Mesenteric fat pad (tissue), 1 donor: ENCODE measurements at places on chromosomes 2 and 18. TPM values are rescaled to one million over a fixed set of nuclear protein-coding genes. Genes with fewer than 3 reads are reported as not detected.

SEPTIN10 gene
- 97.2 TPM for total RNA-seq

DHRS9 gene
- 2.8 TPM for total RNA-seq

MAP3K19 gene
- total RNA-seq: not detected

MREG gene
- 5.7 TPM for total RNA-seq

DNER gene
- total RNA-seq: 1.3 TPM

SMC6 gene
- total RNA-seq: 10.9 TPM

DNA sequence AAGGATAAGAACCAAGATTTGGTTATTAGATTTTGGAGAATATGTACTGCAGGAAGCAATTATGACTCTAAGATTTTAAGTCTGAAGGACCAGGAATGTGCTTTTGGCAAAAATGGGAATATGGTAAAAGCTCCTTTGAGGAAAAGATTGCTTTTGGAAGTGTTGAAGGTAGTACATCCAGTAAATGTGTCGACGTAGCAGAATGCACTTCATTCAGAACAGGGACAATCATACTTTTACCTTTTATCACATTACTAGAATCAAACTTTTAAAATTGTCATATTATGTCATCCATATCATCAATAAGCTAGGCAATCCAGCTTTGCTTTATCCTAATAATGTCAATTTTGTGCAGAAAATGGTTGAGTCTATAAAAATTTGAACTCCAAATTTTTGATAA, 74.3 kb upstream of the MSTN start:
- DNase-seq: no peak

DNA sequence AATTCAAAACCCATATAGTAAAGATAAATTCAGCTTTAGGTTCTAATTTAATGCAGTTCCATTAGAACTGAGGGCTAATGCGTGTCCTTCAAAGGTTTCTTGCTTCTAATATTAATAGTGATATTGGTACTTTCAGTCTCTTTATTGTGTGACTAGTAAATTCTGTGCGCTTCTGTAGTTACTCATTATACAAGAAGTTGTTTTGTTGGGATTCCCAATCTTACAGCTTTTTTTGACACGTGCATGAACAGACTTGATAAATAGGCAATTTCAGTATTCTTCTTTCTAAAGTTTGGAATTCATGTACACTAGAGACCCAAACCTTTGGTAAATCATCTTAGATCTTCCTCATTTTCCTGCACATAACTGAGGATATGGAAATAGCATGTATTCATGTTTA, 71.8 kb downstream of the HAUS1 start:
- DNase-seq: no peak

DNA sequence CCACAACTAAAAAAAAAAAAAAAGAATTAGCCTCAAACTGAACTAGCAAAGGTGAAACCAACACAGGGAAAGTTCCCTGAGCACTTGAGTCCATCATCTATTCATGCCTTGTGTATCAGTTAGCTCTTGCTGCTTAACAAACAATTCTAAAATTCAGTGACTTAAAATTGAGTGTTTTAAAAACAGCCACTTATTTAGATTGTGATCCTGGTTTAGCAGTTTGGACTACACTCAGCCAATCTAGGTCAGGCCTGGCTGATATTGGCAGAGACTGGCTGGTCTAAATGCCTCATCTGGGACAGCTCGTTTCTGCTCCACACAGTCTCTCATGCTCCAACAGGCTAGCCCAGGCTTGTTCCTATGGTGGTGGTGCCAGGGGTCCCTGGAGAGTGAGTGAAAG, 247.9 kb downstream of the ATAD2B start:
- DNase-seq: no peak

- DNase-seq: no peak
These were observed 634.3 kb downstream of the TRIB2 start for GRCh38 chr2:13351068-13351467.

- no peak for DNase-seq
These were observed 240.0 kb downstream of the RND3 start for GRCh38 chr2:150247481-150247880.

DNA sequence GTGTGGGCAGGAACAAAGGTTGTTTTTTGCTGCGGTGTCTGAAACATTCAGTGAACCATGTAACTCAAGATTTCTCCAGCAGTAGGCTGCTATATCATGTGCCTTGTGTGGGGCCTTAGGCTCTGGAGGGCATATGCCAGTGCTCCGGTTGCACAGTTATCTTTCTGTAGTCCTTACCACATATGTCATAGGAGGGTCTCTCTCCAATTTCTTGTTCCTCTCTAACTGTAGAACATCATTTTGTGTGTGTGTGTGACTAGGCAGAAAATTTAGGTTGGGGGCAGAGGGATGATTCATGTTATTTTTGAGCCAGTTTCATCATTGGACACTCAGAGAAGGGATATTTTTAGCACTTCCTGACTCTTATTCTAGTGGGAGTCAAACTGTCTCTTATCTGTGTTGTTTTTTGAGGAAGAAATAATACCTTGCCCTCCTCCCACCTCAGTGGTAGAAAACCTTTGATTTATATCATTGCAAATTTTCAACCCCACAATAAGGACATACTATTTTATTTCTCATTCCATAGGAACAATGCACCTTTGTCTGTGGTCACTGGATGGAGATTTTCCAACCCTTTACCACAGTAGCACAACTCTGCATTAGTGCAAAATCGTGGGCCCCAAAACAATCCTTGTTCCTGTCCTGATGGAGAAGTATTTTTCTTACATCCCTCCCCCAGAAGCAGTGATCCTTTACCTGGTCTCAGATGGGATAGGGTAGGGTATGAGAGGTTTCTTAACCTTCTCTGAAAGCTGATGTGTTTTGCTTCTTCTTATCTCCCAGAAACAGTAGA, 113.9 kb downstream of the CCDC74A start:
- no peak for DNase-seq

DNA sequence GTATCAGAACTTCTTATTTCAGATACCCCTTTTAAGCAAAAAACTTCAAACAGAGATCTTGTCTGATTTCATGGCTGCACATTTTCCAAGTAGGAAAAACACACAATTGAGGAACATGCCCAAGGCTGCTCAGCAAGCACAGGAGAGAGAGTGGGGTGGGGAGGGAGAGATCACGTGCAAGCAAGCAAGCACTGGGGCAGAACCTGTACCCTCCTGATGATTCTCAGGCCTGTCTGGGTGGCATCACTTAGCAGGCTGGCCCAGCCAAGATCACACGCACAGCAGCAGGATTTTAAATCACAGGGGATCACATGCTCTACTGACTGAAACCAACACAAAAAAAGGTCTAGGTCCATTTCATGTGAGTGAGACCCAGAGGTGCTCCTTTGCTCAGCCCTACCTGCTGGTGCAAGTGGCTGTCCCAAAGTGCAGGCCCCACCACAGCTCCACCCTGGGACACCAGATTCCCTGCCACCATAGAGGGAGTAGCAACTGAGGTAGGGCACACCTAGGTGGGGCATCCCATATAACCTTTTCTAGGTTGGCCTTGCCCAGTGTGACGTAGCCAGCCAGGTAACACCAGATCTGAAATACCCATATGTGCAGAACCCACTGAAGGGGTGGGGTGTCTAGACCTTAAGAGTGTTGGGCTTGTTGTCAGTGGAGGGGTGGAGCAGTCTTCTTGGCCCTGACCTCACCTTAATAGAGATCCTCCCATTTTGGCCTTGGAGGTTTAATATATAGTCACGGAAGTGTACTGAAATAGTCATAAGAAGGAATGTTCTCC, 1.8 kb upstream of the LYPD6B start:
- no peak for DNase-seq

GRCh38 chr2:240292619-240293525, 142.6 kb upstream of the GPC1 start:
- DNase-seq: no peak

GRCh38 chr2:112181571-112182290, 43.5 kb downstream of the FBLN7 start:
- DNase-seq: no peak

DNA sequence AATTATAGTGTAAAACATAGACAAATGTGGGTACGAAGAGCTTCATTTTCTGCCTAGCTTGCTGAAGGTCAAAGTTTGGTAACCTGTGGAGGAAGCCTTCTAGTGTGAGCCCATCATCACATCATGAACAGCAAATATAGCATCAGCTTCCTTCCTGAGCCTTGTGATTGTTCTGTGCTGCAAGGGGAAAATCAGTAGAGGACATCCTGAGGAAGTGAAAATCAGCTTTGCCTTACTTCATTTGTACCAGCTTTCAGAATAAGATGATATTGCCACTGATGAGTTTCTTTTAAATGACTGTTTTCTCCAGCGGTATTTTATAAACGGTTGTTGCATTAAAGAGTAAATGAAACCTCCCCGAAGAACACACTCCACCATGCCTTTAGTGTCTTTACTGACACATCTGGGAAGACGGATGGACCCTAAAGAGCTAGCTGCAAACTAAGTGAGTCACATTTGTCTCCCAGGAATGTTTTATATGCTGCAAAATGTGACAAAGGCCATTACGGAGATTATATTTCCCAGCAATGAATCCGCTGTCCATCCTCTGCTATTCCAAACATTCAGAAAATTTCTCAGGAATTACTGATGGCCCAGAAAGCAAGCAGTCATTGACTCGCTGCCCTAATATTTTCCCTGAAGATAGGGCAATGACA, 1272.8 kb downstream of the SUCLG1 start:
- DNase-seq: no peak

GRCh38 chr18:572091-572830, 7.9 kb upstream of the CETN1 start:
- DNase-seq: no peak

DNA sequence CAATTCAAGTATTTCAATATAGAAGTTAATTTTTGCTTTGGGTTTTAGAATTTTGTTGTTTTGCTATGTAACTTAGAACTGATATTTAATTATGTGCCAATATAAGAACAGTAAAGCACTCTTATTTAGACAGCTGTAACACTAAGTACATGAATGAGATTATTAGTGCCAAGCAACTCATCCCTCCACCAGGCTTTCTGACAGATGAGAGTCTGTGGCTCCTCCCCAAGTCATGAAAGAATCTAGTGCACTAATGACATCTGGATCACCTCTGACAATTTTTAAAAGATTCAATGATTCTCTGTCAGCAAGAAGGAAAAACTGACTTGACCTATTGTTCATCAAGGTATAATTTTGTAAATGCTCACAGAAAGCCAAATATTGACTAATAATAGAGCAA, 67.8 kb downstream of the TMEFF2 start:
- no peak for DNase-seq

- no peak for DNase-seq
These were observed 60.4 kb downstream of the FAM117B start for GRCh38 chr2:202695166-202695565.

DNA sequence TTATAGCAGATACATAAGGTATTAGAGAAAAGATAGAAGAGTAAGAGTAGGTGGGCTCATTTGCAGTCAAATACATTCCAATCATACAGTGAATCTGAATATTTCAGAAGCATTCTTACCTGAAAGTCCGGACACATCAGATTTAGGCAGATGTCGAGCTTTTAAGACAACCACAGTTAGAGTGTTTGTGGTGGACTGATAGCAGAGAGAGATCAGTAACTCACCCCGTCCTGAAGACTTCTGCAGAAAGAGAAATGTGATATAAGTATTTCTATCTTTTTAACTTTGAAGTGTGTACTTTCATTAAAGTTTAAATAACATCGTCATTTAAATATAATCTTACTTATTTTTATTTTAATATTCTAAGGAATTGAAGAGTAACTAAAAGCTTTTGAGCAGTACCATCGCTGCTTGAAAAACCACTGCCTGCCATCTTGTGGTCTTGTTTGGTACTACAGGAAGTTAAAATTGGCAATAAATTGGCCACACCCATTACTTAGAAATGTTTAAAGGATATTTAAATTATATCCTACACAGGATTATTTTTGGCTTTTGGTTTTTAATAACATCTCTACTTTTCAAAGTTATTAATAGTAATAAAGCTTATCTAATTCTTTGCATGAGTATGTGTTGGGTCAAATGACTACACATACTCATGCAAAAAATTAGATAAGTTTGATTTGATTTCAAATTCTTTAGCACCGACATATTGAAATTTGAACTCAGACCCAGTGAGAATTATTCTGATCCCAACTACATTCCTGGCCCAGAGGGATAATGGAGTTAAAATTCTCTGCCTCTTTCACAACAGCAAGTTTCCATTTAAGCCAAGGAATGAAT, 5.5 kb downstream of the SYT4 start:
- no peak for DNase-seq

DNA sequence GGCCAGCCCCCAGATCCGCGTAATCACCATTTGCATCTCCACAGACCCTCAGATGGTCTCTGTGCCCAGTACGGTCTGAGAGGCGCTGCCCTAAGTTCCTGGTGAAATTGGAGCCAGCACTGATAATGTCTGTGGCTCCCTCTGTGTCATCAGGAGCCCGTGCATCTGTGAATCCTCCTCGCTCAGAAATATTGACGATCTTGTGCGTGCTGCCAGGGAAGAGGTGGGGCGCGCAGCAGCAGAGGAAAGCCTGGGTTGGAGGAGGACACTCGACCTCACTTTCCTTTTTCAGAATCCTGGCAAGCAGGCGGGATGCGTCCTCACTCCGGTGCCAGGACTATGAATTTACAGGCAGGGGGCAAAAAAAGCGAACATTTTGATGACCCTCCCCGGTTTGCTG, 686.1 kb upstream of the SALL3 start:
- DNase-seq: no peak

GRCh38 chr18:3593904-3594759, 144.2 kb downstream of the TGIF1 start:
- DNase-seq: no peak

DNA sequence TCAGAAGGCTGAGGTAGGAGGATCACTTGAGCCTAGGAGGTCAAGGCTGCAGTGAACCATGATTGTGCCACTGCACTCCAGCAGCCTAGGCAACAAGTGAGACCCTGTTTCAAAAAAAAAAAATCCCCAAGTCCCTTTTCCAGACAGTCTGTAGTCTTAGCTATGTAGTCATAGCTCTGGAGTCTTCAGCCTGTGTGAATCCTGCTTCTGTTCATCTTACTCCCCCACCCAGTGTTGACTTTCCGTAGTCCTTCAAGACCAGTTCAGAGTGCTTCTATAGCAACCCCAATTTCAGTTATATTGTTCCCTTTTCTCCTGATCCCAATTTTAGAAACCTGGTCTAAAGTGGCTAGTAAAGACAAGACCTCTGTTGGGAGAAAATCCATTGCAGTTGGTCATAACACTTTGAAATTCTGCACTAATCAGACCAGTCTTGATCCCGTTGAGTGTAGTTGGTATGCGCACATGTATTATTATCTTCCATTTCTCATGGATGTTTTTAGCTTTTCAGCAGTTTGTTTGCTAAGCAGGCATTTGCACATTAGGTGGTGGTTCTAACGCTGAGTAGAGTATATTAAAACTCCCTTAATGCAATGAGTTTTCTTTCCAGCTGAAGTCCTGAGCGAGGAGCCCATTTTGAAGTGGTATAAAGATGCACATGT, 9.0 kb downstream of the BZW1 start:
- DNase-seq: no peak

- DNase-seq: no peak
These were observed 21.0 kb upstream of the INHBB start for GRCh38 chr2:120324933-120325332.
